ENCODE measurements at places on chromosomes 13 and 19. TPM values are rescaled to one million over a fixed set of nuclear protein-coding genes. Genes with fewer than 3 reads are reported as not detected.

Gene FGF21
- not detected for total RNA-seq

Gene ADM5
- total RNA-seq = 0.59 TPM

Gene TINCR
- total RNA-seq = 4.9 TPM

Gene IL11
- total RNA-seq = not detected

Gene PROZ
- total RNA-seq = not detected

Gene TBC1D17
- total RNA-seq = 5.6 TPM

Gene IGFL2
- total RNA-seq = not detected

Gene ZNF835
- 0.08 TPM for total RNA-seq

Gene FAM216B
- total RNA-seq = not detected

Gene CCDC97
- 6.9 TPM for total RNA-seq

Gene RPS19
- 1,861 TPM for total RNA-seq

Gene MAST1
- total RNA-seq = 1.9 TPM

Gene NFIX
- total RNA-seq = 4.2 TPM

Gene GIPR
- 0.05 TPM for total RNA-seq

Gene FBXO27
- 1.0 TPM for total RNA-seq

Gene CLEC11A
- total RNA-seq = 1.2 TPM

Gene IZUMO2
- not detected for total RNA-seq

Gene C1QTNF9B
- not detected for total RNA-seq

Gene ZNF813
- 3.4 TPM for total RNA-seq

Gene EHD2
- 0.37 TPM for total RNA-seq

All from SK-MEL-5 (cell line).